ENCODE measurements at places on chromosomes 1 and 21.
A peak's percentile ranks its signal among the peaks of the same experiment; 100 is the strongest.

- no peak for DNase-seq
These were observed 13.3 kb upstream of the TP53BP2 start for GRCh38 chr1:223859058-223859457.

GRCh38 chr1:93839753-93840152, 39.3 kb downstream of the DNTTIP2 start:
- no peak for DNase-seq

GRCh38 chr1:192697771-192698170, 61.8 kb downstream of the RGS13 start:
- no peak for DNase-seq

GRCh38 chr1:226898246-226898645, 27.8 kb downstream of the PSEN2 start:
- DNase-seq: peak; percentile 52

- DNase-seq: peak; percentile 55
These were observed at the start of gene ECE1 for GRCh38 chr1:21289700-21290545. TSS of gene ECE1 (minus strand) at chr1:21290463. CDS start at chr1:21290414, 49 bp downstream.

- DNase-seq: peak; percentile 80
These were observed 90.5 kb downstream of the EDEM3 start for GRCh38 chr1:184664042-184664660.

Data from suppressor macrophage treated with lipopolysaccharide for 4 hours (primary cell).